ENCODE measurements at places on chromosomes 7 and 10. TPM values are rescaled to one million over a fixed set of nuclear protein-coding genes. Genes with fewer than 3 reads are reported as not detected.
A peak's percentile ranks its signal among the peaks of the same experiment; 100 is the strongest.

- peaks cover 52% of the 10 kb centered on the region for H3K4me1 ChIP-seq
- DNase-seq = no peak
- no peak overlapping the region for H3K27ac ChIP-seq
- H3K27me3 ChIP-seq = no peaks in the 10 kb centered on the region
Measured at GRCh38 chr7:50664461-50664922, 99.3 kb upstream of the DDC start.

Gene HOXA6
- not detected for total RNA-seq

GRCh38 chr7:138625849-138626230, 75.3 kb downstream of the SVOPL start:
- H3K4me3 ChIP-seq = no peak overlapping the region
- H3K27ac ChIP-seq = no peak overlapping the region
- DNase-seq = no peak
- H3K27me3 ChIP-seq = no peaks in the 10 kb centered on the region

- no peak overlapping the region for H3K27ac ChIP-seq
- H3K4me1 ChIP-seq = no peaks in the 10 kb centered on the region
- no peaks in the 10 kb centered on the region for H3K27me3 ChIP-seq
Measured at GRCh38 chr7:149820622-149821190, 17.5 kb upstream of the ZNF862 start.

DNA sequence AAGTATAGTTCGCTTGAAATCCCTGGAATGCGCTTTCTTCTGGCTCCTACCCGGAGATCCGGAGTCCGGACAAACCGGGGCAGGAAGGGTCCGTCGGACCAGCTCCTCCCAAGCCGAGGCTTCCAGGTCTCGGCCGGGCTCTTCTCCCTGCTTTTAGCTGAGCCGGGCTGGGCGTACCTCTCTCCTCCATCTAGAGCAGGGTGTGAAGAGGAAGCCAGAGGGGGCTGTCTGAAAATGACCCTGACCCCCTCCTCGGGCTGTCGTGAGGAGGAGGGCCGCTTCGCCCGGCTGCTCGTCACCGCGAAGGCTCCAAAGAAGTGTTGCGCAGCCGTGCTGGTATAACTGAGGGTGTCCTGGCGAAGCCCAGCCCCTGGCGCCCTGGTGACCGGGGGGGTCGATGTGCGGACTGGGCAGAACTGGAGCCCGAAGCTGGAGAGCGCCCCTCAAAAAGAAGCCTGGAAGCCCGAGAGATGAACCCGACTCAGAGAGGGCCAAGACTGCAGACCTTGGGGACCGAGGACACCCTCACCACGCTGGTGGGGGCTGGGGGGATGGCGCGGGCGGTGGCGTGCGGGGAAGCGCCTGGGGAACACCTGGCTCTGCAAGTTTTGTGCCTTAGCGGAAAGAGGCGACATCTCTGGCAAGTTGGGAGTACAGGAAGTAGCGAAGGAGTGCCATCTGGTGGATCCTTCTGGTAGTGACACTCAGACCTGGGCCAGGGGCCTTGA, 5.7 kb downstream of the KAZALD1 start:
- no peak overlapping the region for H3K27ac ChIP-seq
- DNase-seq = peak; percentile 87

Gene PNLIP
- total RNA-seq = not detected

DNA sequence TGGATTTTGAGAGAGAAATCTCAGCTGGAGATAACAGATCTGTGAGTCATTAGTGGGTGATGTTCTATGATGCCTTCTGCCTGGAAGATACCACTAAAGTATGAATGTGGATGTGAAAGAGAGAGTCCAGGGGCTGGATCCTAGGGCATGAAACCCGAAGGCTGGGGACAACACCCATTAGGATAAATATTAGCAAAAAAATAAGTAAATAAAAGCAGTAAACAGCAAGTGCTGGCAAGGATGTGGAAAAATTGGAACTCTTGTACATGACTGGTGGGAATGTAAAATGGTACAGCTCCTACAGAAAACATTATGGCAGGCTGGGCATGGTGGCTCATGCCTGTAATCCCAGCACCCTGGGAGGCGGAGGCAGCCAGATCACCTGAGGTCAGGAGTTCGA, 16.6 kb upstream of the MGMT start:
- H3K27me3 ChIP-seq = no peaks in the 10 kb centered on the region
- no peak overlapping the region for H3K27ac ChIP-seq
- no peaks in the 10 kb centered on the region for H3K36me3 ChIP-seq
- H3K4me3 ChIP-seq = no peak overlapping the region
- no peak for DNase-seq
- H3K4me1 ChIP-seq = no peaks in the 10 kb centered on the region

- H3K27me3 ChIP-seq = no peaks in the 10 kb centered on the region
- H3K36me3 ChIP-seq = no peaks in the 10 kb centered on the region
- no peaks in the 10 kb centered on the region for H3K4me1 ChIP-seq
- DNase-seq = no peak
- no peak overlapping the region for H3K4me3 ChIP-seq
Measured at GRCh38 chr10:110827410-110827809, 44.3 kb upstream of the PDCD4 start.

Gene ZKSCAN5
- total RNA-seq = 3.8 TPM

- peaks cover 21% of the 10 kb centered on the region for H3K36me3 ChIP-seq
- H3K4me1 ChIP-seq = no peaks in the 10 kb centered on the region
- no peaks in the 10 kb centered on the region for H3K27me3 ChIP-seq
- no peak overlapping the region for H3K4me3 ChIP-seq
- DNase-seq = no peak
- no peak overlapping the region for H3K27ac ChIP-seq
Measured at GRCh38 chr7:158910254-158911053, 54.1 kb downstream of the DYNC2I1 start.

DNA sequence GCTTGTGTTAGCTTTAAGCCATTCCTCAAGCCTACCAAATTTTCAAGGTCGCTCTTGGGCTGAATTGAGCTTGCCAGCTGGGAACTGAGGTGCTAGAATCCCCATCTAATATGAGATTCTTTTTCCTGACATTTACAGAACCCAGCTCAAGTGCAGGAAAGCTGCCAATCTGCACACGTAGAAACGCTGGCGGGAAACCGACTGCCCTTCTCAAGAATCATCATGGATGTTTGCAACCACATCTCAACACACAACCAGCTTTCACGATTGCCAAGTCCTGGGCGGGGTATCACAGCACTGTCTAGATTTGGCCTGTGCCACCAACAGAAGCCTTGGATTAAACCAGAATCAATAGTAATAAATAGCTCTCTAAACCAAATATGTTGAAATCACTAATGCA, 203.7 kb downstream of the DIP2C start:
- H3K27ac ChIP-seq = no peak overlapping the region
- H3K27me3 ChIP-seq = no peaks in the 10 kb centered on the region
- H3K36me3 ChIP-seq = no peaks in the 10 kb centered on the region
- DNase-seq = no peak
- H3K4me3 ChIP-seq = peak overlapping the region; percentile 69
- peaks cover 3% of the 10 kb centered on the region for H3K4me1 ChIP-seq

GRCh38 chr10:59131666-59132065, 44.8 kb upstream of the PHYHIPL start:
- no peak for DNase-seq
- no peaks in the 10 kb centered on the region for H3K27me3 ChIP-seq
- H3K36me3 ChIP-seq = no peaks in the 10 kb centered on the region

- H3K36me3 ChIP-seq = no peaks in the 10 kb centered on the region
- H3K4me1 ChIP-seq = no peaks in the 10 kb centered on the region
- DNase-seq = no peak
- H3K4me3 ChIP-seq = no peak overlapping the region
Measured at GRCh38 chr10:122310311-122311050, 39.4 kb downstream of the BTBD16 start.

DNA sequence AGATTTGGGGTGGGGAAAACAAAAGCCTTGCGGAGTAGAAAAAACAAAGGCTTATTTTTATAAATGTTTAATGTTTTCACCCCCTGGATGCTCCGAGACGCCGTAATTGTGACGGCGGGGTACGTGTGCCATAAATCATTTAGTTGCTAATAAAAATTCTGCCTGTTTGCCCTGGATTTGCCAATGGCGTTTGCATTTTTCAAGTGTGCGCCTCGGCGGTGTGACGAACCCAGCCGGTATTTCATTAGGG, 2.5 kb upstream of the TNRC18 start:
- peak overlapping the region; percentile 42 for H3K4me3 ChIP-seq
- peaks cover 86% of the 10 kb centered on the region for H3K4me1 ChIP-seq
- DNase-seq = no peak
- no peak overlapping the region for H3K27ac ChIP-seq

GRCh38 chr10:132523561-132524442, 13.8 kb upstream of the INPP5A start:
- H3K4me1 ChIP-seq = no peaks in the 10 kb centered on the region
- no peak overlapping the region for H3K27ac ChIP-seq
- no peaks in the 10 kb centered on the region for H3K36me3 ChIP-seq
- no peaks in the 10 kb centered on the region for H3K27me3 ChIP-seq
- H3K4me3 ChIP-seq = no peak overlapping the region

DNA sequence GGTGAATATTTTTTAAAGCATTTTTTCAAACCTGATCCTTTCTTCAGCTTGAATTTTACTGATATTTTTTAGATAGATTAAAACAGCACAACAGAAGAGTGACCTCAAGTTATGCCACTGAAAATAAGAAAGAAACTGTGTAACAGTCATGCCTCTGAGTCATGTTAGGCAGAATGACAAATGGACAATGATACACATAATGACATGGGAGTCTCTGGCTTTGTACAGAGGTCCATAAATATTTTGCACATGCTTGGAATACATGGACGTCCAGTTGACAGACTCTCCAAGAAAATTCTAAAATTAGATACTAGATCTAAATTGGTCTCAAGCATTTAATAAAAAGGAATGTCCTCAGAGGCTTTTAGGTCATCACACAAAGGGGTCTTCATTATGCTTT, 21.9 kb upstream of the SEMA3A start:
- no peaks in the 10 kb centered on the region for H3K4me1 ChIP-seq
- H3K27me3 ChIP-seq = no peaks in the 10 kb centered on the region
- no peak for DNase-seq
- no peaks in the 10 kb centered on the region for H3K36me3 ChIP-seq
- no peak overlapping the region for H3K27ac ChIP-seq
- H3K4me3 ChIP-seq = no peak overlapping the region

Gene NKX2-3
- not detected for total RNA-seq

DNA sequence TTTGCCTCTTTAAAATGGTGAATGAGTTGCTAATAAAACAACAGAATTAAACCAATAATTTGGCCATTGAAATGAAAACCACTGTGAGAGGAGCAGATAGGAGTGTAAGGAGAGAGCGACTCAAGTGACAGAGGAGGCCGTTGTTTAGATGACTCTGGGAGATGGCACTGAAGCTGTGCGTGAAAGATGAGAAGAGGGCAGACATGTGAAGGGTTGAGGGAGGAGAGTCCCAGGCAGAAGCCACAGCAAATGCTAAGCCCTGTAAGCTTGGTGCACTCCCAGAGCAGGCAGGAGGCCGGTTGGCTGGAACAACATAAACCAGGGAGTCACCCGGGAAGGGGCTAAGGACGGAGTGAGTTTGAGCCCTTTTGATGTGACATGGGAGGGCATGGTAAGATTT, 814 bp upstream of the OPALIN start:
- H3K4me1 ChIP-seq = no peaks in the 10 kb centered on the region
- H3K27me3 ChIP-seq = peaks cover 12% of the 10 kb centered on the region
- H3K4me3 ChIP-seq = no peak overlapping the region
- no peaks in the 10 kb centered on the region for H3K36me3 ChIP-seq

DNA sequence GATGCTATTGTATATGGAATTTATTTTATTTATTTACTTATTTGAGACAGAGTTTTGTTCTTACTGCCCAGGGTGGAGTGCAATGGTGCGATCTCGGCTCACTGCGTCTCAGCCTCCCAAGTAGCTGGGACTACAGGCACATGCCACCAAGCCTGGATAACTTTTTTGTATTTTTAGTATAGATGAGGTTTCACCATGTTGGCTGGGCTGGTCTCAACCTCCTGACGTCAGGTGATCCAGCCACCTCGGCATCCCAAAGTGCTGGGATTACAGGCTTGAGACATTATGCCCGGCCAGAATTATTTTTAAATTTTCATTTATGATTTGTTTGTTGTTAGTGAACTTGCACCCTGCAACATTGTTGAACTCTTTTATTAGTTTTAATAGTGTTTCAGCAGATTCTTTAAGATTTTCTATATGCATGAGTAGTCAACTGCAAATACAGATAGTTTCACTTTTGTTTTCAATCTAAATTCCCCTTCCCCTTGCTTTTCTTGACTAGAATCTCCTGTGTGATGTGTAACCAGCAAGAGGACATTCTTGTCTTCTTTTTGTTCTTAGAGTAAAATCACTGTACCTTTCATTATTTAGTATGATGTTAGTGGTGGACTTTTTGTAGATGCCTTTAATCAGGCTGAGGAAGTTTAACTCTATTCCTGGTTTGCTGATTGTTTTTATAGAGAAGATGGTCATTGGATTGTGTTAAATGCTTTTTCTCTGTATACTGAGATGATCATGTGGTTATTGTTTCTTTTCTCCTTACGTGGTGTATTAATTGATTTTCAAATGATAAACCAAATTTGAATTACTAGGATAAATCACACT, 27.8 kb downstream of the ZNF33A start:
- H3K4me1 ChIP-seq = peaks cover 14% of the 10 kb centered on the region
- peak overlapping the region; percentile 10 for H3K27ac ChIP-seq
- H3K36me3 ChIP-seq = peaks cover 35% of the 10 kb centered on the region

Gene AKR1D1
- total RNA-seq = not detected

GRCh38 chr7:122261442-122261841, 43.1 kb downstream of the FEZF1 start:
- H3K4me1 ChIP-seq = no peaks in the 10 kb centered on the region
- no peak overlapping the region for H3K27ac ChIP-seq
- DNase-seq = no peak
- H3K4me3 ChIP-seq = no peak overlapping the region
- no peaks in the 10 kb centered on the region for H3K27me3 ChIP-seq

DNA sequence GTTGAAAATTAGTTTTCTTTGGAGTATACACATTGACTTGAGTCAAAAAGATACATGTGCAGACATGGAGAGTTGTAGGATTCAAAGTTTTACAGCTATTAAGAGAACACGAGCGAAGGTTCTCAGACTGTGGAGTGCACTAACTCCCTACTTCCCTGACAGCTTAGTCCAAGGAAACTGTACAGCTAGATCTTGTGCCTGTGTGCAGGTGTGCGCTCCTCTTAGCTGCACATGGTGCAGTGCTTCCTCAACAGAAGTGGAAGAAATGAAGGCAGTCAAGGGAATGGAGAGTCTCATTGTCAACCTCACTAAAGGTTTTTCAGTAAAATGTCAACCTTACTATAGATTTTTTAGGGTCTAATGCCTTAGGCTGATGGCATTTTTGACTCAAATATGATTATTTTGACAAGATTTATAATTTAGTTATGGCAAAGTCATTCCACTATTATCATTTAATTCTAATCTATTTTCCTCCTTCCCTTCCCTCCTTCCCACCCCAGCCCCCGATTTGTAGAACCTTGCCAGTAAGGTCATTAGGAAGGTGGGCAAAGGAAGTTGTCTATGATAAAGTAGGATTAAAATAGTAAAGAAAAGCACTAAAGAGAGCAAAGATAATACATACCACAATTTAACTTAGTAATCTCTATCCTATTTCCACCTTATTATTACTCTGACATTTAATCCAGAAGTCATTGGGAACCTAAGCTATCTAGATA, 13.6 kb downstream of the PDK4 start:
- no peaks in the 10 kb centered on the region for H3K27me3 ChIP-seq
- no peak overlapping the region for H3K4me3 ChIP-seq
- H3K36me3 ChIP-seq = no peaks in the 10 kb centered on the region
- no peaks in the 10 kb centered on the region for H3K4me1 ChIP-seq

Gene LRRC18
- not detected for total RNA-seq

Gene KIF5B
- 59.0 TPM for total RNA-seq
